ENCODE measurements at places on chromosomes 13 and 19.

DNA sequence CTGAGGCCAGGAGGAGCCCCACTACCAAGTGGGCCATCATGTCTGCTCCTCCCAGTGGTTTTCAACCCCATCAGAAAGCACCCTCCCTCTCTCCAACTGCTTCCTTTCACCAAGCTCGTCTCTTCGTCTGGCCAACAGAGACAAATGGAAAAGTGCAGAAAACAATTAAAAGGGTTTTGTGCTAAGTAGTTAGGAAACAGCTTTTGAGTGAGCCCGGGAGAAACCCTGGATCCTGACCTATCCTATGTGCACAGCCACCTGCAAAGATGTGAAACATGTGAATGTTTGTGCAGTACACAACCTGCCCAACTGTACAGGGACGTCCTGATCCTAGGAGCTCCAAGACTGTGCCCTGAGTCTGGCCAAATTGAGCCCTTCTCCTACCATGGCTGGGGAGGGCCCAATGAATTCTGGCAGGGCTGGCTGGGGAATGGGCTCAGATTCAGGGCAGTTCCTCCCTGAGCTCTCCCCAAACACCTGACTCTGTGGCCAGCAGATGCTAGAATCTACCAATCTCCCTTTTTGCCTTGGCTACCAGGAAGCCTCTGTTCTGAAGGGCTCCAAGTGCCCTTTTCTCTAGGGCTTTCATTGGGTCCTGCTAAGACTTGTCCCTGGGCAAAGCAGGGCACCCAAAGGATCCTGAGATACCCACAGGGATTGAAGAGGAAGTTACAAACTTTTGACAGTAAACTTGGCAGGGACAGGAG is 7.9 kb downstream of the TLE5 start:
- no peak for DNase-seq

GRCh38 chr19:49347835-49348234 is 12.6 kb downstream of the CD37 start:
- no peak for DNase-seq

GRCh38 chr19:51905206-51905605 is 389 bp upstream of the ZNF649 start:
- no peak for DNase-seq

DNA sequence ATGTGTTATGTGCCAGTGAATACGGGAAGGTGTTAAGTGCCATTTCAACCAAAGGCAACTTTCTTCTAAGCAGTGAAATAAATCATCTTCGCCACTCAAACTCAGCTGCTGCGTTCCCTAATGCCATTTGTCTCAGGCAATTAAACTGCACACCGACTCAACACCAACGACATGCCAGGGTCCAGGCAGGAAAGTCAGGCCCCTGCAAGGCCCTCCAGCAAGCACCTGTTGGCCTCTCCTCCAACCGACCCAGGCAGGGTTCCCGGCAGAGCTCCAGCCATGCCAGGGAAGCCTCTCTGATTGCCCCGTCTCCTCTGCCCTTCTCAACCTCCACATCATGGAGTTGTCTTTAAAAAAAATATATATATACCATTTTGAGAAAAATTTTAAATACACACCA is 21.8 kb downstream of the SAFB2 start:
- no peak for DNase-seq

GRCh38 chr13:25709088-25709487 is 337.3 kb downstream of the ATP8A2 start:
- no peak for DNase-seq

DNA sequence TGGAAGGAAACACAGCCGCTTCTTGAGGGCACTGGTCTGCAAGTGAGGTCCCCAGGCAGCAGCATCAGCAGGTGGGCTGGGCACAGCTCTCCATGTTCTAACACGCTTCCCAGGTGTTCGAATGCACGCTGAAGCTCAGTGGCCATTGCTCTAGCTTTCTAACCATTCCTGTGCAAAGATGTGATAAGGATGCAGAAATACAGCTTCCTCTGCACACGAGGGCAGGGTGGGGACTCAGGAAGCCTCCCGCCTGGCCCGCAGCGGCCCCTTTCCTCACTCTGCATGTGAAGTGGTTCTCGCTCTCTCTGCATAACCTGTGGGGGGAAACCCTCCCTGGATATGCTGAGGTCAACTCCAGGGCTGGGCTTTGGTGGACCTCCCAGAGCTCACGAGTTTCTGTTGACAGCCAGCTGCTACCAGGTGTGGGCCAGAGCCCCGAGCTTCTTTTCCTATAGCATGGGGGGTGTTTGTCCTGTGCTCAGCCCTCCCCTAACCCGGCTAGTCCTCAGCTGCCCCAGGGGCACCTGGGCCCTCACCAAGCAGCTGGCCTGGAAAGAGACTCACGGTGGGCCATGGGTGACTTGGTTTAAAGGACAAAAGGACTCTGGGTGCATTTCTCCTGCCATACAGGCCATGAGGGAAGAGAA is 168.2 kb downstream of the TEX29 start:
- no peak for DNase-seq

DNA sequence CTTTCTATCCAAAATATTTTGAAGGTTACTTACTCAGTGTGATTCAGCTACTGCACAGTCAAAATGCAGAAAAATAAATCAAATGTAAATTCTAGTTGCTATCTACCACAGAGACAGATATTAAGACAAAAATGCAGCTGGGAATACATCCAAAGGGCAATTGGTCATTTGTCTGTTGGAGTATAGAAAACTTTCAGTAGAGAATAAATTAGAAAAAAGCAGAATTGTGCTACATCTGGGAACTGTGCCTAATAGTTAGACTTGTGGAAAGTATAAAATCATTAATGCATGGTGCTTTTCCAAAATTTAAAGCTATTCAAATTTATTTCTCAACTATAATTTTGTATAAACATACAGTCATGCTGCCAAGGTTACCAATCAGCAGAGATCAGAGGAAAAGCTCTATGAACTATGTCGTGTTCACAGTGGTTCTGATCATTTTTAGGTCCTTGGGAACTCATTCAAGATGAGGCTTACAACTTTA is 1635.8 kb downstream of the PCDH9 start:
- no peak for DNase-seq

DNA sequence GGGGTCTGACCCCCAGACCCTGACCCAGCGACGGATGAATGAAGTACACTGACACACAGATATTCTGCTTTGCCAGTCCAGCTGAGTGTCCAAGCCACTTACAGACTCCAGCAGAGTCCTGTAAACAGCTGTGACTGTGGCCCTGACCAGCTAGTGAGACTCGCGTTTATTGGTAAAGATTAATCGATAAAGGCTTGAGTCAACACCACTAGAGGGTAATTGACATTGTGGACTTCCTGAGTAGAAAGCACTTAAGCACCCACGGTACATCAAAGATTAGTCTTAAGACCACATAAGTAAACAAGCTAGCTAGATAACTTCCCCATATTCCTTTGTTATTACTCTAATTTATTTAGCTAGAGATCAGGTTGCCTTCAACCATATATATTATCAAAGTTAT is 146.0 kb downstream of the OXGR1 start:
- no peak for DNase-seq

DNA sequence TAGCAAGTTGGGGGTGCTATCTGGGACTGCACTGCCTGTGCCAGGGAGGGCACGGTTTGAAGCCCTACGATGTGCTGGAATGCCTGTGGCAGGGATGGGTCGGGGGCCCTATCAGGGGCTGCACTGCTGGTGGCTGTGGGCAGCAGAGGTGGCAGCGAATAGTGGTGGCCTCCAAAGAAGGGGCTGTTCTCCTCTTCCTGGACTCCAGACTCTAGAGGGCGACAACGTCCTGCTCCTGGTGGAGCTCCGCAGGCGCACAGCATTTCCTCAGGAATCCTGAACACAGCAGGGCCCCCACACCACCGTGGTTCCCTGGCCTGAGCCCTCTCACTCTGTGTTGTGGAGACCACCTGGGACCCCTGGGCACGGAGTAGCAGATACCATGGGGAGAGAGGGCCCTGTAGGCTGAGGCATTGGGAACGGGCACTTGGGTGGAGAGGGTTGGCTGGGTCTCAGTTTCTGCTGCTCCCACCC is 145.6 kb downstream of the TNFRSF19 start:
- DNase-seq, result no peak

DNA sequence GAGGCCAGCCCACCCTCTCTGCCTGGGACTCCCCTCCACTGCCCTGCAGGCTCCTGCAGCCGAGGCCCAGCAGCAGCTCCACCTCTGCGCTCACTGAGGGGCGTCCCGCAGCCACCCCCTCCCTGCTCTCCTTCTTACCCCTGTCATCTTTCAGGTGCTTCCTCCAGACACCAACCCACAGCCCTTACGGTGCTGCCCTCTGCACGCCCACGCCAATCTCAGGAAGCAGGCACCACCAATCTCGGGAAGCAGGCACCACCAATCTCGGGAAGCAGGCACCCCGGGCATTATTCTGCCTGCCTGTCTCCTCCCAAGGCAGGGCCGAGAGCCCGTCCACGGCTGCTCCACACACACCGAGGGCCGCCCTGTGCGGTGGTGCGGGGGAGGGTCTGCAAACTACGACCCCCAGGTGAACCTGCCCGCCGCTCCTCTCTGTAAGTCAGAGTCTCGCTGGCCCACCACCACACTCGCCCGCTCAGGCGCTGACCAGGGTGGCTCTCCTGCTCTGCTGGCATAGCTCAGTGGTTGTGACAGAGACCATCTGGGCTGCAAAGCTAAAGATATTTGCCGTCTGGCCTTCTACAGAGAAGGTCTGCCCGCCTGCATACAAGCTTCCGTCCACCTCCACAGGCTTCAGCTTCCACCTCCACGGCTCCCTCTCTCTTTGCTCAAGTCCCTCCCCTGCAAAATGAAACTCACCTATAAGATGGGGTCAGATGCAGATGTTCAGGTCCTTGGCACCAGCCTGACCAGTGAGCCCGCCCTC is 2.9 kb downstream of the LSM7 start:
- DNase-seq, result no peak

GRCh38 chr13:109572389-109572788 is 214.0 kb downstream of the IRS2 start:
- DNase-seq, result no peak

GRCh38 chr13:24033527-24034302 is 126.8 kb upstream of the SPATA13 start:
- DNase-seq, result no peak

DNA sequence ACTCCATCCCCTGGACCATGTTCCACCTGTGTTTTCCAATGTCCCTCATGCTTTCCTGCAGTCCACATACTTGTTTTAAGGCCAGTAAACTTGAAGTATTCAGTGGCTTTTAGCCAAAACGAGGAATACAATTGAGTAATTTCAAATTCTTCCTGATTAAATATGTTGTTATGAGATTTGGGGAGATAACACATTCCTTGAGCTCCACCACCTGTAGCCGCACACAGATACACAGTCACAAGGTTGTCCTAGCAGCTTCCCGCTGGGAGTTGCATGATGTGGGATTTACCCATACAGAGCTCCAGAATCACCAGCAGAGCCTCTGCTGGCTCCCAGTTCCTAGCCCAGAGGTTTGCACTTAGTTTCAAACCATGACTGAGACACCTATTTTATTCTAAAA is 53.6 kb upstream of the FRY start:
- DNase-seq, result no peak

GRCh38 chr13:36084131-36084530 is 47.1 kb downstream of the DCLK1 start:
- no peak for DNase-seq

GRCh38 chr13:86569119-86569518 is 769.9 kb upstream of the SLITRK6 start:
- DNase-seq, result no peak

Data from activated CD8-positive, alpha-beta memory T cell treated with anti-CD3 and anti-CD28 coated beads for 1 hour (primary cell).